HCT116 (cell line): ENCODE measurements at places on chromosomes 12 and 14. TPM values are rescaled to one million over a fixed set of nuclear protein-coding genes. Genes with fewer than 3 reads are reported as not detected.
A peak's percentile ranks its signal among the peaks of the same experiment; 100 is the strongest.

- peaks cover 16% of the 10 kb centered on the region for H3K4me1 ChIP-seq
- H3K4me3 ChIP-seq: no peak overlapping the region
- H3K27ac ChIP-seq: no peak overlapping the region
Observed at GRCh38 chr12:54415221-54415929, 3.7 kb downstream of the ITGA5 start.

GRCh38 chr14:77186911-77187648 lies 5.5 kb downstream of the TMEM63C start:
- H3K27me3 ChIP-seq: no peaks in the 10 kb centered on the region
- peak; percentile 27 for DNase-seq
- peaks cover 49% of the 10 kb centered on the region for H3K4me1 ChIP-seq
- no peak overlapping the region for H3K4me3 ChIP-seq

- H3K4me3 ChIP-seq: no peak overlapping the region
- H3K27me3 ChIP-seq: no peaks in the 10 kb centered on the region
- peaks cover 4% of the 10 kb centered on the region; the same call in 1 of the 2 replicates for H3K4me1 ChIP-seq
- H3K36me3 ChIP-seq: no peaks in the 10 kb centered on the region
Observed at GRCh38 chr14:22994762-22995275, 12.5 kb upstream of the AJUBA start.

DNA sequence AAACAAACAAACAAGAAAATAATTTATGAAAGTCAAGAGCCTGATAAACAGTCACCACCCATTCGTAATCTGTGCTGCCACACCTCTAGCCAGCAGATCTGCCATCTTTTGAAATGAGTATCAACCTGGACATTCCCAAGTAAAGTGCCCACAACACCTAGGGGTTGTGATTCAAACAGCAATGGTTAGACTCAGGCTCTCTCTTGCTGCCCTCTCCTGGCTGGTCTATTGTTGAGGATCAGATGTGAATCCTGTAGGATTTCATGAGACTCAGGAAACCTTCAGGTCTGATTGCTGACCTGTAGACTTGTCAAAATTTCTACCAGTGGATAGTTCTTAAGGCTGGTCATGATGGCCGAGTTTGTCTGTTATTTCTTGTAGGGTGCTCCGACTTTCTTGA lies 26.8 kb downstream of the DGLUCY start:
- H3K36me3 ChIP-seq: no peaks in the 10 kb centered on the region; the same call in 1 of the 2 replicates
- H3K27me3 ChIP-seq: no peaks in the 10 kb centered on the region
- H3K27ac ChIP-seq: no peak overlapping the region
- DNase-seq: peak; percentile 41
- H3K4me1 ChIP-seq: peaks cover 30% of the 10 kb centered on the region

DNA sequence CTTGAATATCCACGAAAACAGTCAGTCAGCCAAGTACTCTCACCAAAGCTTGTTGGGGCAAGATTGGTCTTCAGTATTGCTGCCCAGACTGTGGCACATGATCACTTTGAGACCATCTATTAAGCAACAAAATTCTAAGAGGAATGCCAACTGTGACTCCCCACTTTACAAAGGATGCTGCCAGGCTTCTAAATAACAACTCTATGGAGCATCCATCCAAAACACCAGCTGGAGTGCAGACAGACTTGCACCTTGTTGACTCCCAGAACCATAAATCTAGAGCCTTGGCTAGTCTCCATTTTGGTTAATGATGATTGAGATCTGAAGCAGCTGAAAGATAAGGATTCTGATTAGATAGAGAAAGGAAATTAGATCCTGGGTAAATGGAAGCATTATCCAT lies 132.8 kb downstream of the DIO2 start:
- H3K4me3 ChIP-seq: no peak overlapping the region
- no peaks in the 10 kb centered on the region for H3K4me1 ChIP-seq
- H3K27ac ChIP-seq: no peak overlapping the region

DNA sequence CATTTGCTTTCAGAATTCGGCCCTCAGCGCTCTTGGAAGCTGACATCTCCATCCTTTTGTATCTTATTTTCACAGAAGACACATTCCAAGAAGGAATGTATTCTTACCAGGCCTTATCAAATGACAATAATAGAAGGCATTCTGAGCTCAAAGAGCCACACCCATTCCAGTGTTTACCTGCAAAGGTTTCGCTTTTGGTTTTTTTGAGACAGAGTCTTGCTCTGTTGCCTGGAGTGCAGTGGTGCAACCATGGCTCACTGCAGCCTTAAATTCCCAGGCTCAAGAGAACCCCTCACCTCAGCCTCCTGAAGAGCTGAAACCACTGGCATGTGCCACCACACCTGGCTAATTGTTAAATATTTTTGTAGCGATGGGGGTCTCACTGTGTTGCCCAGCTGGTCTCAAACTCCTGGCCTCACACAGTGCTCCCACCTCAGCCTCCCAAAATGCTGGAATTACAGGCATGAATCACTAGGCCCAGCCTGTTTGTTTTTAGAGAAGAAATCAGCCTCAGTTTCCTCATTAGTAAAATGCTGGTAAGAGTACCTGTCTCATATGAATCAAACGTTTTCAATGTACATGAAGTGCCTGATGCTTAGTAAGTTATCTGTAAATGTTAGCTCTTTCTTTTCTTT lies 69.2 kb downstream of the SLC6A12 start:
- no peak overlapping the region for H3K4me3 ChIP-seq
- H3K4me1 ChIP-seq: no peaks in the 10 kb centered on the region
- H3K36me3 ChIP-seq: no peaks in the 10 kb centered on the region
- peaks cover 8% of the 10 kb centered on the region; the same call in 1 of the 2 replicates for H3K27me3 ChIP-seq
- no peak for DNase-seq
- H3K27ac ChIP-seq: no peak overlapping the region

- H3K4me3 ChIP-seq: no peak overlapping the region
- H3K27me3 ChIP-seq: no peaks in the 10 kb centered on the region
- no peaks in the 10 kb centered on the region; the same call in 1 of the 2 replicates for H3K36me3 ChIP-seq
- DNase-seq: no peak
Observed at GRCh38 chr12:124323771-124324530, 29.1 kb downstream of the RFLNA start.

Gene NINJ2
- not detected for total RNA-seq

Gene SLCO1B1
- 0.32 TPM for total RNA-seq

Gene NKX2-1
- 0.84 TPM for total RNA-seq
